ENCODE measurements at places on chromosomes 1 and 21.

GRCh38 chr21:30953605-30954004, 72.2 kb upstream of the KRTAP11-1 start:
- DNase-seq: no peak

GRCh38 chr1:25549273-25550154, 6.1 kb downstream of the LDLRAP1 start:
- DNase-seq: no peak

DNA sequence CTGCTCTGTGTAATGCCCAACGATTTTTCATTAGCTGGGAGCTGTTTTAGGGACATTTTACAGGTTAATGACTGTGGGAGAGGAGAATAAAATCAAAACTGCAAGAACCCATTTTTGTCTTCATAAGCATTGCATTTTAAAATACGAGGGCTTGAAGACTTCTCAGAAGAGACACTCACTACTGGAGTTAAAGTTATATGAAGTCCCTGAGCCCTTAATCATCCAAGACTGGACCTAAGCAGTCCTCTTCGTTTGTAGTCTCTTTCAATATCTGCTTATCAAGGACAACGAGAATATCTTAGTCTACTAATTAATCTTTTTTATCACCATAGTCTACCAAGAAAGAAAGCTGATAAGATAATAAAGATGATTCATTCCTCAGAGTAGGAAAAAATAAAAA, 176.9 kb upstream of the SGIP1 start:
- no peak for DNase-seq

DNA sequence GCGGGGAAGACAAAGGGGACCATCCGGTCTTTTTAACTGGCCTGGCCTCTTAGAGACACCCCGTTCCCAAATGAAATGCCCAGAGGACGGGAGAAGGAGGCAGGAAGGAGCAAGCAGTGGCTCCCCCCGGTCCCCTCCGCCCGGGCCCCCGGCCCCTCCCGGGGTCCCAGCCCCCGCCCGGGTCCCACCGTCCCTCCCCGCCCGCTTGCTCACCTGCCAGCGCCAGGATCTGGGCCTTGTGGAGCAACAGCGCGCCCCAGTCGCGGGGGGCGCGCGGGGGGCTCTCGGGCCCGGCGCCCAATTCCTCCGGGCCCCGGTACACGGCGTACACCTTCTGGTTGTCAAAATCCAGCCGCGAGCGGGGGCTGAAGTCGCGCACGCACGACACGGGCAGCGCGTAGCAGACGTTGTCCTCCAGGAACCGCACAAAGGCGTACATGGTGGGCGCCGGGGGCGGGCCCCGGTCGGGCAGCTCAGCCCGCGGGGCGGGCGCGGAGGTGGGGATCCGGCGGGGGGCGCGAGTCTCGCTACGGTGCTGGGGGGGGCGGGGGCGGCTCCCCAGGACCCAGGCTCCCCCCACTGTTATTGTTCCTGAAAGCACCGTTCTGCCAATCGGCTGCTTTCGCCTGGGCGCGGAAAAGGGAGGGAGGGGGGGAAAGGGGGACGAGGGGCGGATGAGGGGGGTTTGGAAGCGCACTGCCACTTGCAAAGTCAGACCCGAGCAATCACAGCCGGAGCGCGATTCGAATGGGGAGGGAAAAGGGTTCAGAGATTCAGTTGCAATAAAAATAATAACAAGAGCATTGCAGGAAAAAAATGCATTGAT, at the start of gene BEND5:
TSS of gene BEND5 (minus strand) at position 499 of the 826 bp plus-strand sequence. CDS start at position 439, 60 bp downstream.
- DNase-seq: no peak

DNA sequence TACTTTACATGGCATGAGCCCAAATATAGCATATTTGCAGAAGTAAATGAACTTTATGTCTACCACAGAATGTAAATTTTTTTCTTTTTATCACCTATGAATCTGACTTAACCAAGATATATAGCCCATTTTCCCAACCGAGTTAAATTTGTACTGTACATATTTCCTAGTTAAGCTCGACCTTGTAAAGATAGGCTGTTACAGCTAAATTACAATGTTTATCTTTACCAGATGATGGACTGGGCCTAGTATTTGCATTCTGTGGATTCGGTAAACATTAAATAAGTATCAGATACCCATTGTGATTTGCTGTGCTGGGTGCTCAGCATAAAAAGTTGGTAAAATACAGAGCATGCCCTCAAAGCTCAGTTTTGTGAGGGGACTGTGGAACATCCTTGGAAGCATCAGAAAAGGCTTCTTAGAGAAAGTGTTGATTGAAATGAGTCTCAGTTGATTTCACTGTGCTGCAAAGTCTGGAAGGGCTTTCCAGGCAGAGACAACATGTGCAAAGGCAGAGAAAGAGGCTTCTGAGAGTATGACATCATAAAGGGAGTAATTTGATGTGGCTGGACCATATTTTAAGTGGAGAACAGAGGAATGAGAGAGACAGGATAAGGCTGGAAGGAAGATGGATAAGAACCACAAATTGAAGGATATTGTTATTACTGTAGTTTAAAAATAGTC, 27.4 kb downstream of the MORC3 start:
- no peak for DNase-seq

DNA sequence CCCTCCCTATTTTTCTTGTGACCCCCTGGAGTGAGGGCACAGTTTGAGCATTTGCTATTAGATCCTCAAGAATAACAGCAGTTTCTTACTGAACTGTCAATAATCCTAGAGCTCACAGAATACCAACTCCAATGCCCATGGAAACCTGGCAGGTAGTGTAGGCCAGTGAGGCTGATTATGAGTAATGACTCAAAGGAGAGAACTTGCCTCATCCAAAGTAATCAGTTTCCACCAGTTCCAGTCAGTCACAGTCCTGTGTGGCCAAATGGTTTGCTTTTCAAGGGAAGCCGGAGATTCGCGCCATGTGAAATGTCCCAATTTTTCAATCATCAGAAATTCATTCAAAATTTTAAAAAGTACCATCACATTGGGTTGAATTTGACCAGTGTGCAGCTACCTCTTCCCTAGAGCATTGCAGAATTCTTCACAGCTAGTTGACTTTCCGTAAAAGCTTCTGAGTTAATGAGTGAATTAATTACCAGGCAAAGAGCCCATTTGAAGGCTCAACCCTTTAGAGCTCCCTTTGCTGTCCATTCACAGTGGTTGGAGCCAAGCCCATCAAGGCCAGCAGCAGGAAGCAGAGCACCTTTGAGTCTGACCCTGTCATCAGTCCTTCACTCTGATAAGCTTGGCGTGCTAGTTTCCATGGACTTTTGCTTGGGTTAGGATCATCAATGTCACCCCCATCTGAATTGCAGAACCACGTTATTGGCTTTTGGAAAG, 170.3 kb downstream of the KAZN start:
- no peak for DNase-seq

GRCh38 chr1:37890378-37891014, 31.1 kb upstream of the MTF1 start:
- DNase-seq: no peak

- no peak for DNase-seq
Measured at GRCh38 chr1:92951141-92951582, 10.1 kb downstream of the DIPK1A start.

DNA sequence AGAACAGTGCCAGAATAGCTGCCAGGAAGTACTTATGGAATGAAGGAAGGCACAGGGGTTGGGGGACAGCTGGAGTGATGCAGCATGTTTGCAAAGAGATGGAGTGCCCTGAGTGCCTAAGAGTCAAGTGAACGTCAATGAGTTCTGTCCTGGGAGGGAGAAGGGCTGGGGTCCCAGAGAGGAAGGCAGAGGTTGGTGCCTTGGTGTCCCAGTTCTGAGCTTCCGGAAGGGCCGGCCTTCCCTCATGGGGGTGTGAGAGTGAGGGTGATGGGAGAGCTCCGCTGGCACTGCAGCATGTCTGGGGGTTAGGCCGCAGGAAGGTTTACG, 17.6 kb downstream of the NES start:
- DNase-seq: no peak

GRCh38 chr1:153487707-153488106, 27.3 kb upstream of the S100A7 start:
- no peak for DNase-seq

DNA sequence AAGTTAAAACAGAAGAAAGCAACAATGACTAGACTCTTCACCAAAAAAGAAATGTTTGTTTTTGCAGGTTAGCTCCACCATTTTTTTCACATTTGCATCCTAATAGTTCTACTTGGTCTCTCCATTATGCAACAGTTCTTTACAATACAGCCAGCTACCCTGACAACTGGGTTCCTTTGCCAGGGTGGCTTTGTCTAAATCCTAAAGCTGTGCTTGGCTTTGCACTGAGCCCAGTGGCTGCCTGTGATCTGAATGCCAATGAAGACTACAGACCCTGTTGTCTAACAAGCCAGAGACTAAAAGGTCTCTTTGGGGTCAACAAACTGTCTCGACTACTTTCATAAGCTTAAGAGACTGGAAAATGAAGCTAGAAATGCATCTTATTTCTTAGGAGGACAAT, 112.0 kb downstream of the AKT3 start:
- DNase-seq: no peak

- DNase-seq: no peak
Measured at GRCh38 chr1:184986250-184986649, 11.9 kb upstream of the NIBAN1 start.

GRCh38 chr1:151003180-151003579, 3.5 kb downstream of the MINDY1 start:
- DNase-seq: no peak

DNA sequence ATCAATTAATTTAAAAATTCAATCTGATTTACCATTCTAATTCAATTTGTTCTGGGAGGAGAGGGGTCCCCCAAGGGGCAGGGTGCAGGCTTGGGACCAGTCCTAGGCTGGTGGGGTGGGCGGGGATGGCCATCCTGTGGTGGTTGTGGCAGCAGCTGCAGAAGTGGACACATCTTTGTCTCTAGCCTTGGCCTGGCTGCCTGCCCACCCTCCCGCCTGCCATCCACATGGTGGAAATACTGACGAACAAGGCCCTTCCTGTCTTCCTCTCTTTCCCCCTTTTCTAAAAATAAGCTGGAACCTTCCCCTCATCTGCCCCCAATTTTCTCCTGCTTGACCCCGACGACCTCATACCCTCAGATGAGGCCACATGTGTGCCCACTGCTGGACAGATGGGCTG, 130.9 kb downstream of the FOXD2 start:
- DNase-seq: no peak

GRCh38 chr1:109137958-109138357, 24.0 kb downstream of the ELAPOR1 start:
- no peak for DNase-seq

DNA sequence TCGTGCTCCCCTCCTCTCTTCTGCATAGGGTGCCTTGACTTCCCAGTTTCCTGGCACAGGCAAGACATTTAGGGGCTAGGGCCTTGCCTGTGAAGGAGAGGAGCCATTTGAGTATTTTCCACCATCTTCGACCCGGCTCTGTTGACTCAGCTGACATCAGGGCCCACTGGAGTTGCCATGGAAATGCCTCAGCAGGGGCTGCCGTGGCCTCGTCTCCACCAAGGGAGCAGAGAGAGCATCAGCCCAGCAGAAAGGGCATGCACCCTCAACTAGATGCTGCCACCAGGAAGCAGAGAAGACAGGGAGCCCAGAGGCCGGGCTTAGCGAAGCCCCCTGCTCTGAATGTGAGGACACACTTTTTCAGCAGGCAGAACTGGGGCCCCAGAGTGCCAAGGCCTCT, 101.9 kb upstream of the ACTL8 start:
- DNase-seq: no peak

- DNase-seq: no peak
Measured at GRCh38 chr1:89754518-89754917, 66.3 kb upstream of the LRRC8D start.

GRCh38 chr1:183289051-183289496, 103.0 kb downstream of the LAMC2 start:
- DNase-seq: no peak

GRCh38 chr1:3319874-3320245, 134.6 kb upstream of the ARHGEF16 start:
- DNase-seq: no peak
